Activated naive CD4-positive, alpha-beta T cell (primary cell): ENCODE measurements at places on chromosomes 7 and 10.

DNA sequence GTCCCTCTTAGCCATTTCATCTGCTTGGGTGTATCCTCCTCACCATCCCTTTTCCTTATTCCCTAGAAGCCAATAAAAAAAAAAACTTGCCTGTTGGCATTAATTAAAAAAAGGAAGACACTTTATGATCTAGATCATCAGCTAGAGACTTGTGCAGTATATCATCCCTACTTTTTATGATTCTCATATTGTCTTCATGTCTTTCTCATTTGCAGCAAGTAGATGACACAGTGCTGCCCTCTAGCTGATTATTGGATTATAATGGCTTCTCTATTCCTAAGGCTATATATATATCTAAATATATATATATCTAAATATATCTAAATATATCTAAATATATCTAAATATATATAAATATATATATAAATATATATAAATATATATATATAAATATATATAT lies 272.4 kb upstream of the LRGUK start:
- DNase-seq, result no peak

DNA sequence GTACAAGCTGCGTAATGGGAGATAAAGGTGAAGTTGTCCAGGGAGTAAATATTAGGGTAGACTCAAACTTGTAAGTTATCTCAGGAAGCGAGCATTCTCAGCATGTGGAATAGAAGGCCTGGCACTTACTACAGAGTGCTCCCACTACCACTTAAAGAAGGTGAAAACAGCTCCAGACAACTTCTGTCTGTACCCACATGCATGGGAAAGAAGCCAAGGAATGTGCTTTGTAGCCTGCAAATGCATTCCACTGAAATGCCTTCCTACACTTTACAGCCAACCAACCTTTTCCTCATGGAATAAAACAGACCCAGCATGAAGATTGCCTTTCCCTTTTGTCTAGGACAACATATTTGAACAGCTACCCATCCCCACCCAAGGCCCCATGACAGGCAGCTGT lies 45.4 kb upstream of the NPSR1 start:
- no peak for DNase-seq

DNA sequence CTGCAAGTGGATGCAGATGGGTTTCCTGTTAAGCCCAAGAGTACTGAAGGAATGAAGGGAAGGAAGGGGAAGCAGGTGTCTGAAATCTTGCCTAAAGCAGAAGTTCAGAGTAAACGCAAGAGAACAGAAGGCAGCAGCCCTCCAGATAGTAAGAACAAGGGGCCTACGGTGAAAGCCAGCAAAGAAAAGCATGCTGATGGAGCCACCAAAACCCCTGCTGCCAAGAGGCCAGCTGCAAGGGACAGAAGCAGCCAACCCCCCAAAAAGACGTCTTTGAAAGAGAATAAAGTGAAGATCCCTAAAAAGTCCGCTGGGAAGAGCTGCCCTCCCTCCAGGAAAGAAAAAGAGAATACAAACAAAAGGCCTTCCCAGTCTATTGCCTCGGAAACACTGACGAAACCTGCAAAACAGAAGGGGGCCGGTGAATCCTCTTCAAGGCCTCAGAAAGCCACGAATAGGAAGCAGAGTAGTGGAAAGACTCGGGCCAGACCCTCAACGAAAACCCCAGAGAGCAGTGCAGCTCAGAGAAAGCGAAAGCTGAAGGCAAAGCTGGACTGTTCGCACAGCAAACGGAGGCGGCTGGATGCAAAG lies 152.5 kb downstream of the LCOR start:
- no peak for DNase-seq

DNA sequence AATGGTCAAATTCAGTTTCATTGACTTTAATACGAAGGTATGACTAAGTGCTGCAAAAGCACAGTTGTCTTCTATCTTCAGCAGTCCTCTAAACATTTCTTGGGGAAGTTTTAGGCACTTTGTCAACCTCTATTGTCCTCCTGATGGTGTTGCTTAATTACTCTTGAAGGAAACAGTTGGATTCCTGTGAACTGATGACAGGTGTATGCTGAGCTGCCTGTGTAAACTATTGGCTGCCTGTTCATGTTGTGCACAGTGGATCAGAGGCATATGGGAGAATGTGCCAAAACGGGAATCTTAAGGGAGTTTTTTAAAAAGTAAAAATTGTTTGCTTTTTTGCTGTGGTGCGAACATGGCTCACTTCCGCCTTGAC lies 221.0 kb downstream of the AUTS2 start:
- no peak for DNase-seq

DNA sequence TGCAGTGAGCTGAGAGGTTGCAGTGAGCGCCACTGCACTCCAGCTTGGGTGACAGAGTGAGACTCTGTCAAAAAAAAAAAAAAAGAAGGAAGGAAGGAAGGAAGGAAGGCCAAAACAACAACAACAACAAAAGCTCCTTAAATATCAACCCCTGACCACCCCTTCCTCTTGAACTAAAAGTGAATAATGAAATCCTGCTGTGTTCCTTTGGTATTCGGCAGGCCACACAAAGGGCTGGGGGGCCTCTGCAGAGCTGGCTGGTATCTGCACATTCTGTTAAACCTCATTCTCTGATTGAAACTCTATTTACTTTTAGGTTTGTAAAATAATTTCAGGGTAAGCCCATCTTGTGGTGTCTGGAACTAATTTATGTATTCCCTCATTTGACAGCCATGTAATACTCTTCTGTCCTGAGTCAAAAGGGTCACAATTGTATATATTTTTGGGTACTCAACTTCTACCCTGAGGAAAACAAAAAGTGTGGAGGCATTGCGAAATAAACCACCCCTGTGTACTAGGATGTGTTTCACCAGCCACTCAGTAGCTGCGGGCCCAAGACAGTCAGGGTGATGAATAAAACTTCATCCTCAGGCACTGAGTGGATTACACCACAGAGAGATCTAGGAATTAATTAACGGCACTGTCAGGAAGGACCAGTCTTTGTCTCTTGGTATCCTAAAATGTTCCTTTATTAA lies 446.4 kb upstream of the PFKP start:
- no peak for DNase-seq

DNA sequence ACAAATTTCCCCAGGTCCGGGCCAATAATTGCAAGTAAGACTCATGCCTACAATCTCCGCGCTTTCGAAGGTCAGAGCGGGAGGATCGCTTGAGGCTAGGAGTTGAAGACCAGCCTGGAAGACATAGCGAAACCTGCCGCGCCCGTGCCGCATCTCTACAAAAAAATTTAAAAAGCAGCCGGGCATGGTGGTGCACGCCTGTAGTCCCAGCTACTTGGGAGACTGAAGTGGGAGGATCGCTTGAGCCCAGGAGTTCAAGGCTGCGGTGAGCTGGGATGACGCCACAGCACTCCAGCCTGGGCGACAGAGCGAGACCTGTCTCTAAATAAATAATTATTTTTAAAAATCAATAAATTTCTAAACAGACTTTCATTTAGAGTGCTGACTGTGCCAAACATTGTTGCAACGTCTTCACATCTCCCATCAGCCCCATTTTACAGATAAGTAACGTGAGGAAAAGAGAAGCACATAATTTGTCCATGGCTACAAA lies 494 bp upstream of the CFAP43 start:
- DNase-seq, result no peak

- DNase-seq, result no peak
Measured at GRCh38 chr7:5218564-5219360, 28.7 kb downstream of the WIPI2 start.
